ENCODE measurements at places on chromosomes 6 and 20.

DNA sequence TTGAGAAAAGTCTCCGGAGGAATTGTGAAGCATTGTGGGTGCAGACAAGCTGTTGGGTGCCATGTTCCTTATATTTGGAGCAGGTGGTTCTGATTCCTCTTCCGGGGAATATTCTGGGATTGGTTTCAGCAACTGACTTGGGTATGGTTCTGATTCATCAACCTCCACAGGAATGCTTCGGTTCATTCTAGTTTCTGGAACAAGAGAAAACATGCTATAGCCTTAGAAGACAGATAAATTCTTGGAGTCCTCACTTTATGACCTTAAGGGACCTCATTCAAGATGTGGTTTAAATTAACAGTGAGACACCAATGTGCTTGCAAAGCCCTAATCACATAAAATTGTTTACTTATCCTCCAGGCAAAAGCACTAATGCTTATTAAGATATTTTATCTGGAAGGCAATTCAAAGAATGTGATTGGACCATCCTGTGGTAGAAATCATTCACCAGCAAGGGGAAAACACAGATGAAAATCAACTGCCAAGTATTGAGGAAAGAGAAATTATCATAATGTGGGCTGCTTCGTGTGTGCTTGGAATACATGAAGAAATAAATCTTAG lies 13.7 kb downstream of the TRAF3IP2 start:
- no peak for DNase-seq

DNA sequence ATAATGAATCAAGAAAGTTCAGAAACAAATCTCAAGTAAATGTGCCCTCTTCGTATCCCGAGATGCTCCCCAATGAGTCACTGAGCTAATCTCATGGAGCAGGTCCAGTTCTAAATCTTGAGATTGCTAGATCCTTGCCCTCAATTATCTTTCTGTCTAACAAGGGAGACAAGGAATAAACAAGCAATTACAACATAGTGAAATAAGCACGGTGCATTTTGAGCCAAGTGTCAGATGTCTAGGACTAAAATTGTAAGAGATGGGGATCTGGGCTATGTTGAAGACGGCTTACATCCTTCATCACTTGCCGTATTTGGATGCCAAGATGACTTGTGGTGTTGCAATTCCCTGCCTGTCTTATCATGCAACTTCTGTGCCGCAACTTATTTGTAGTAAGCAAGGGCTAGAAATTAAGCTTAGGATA lies 56.5 kb upstream of the ADGRF1 start:
- no peak for DNase-seq

DNA sequence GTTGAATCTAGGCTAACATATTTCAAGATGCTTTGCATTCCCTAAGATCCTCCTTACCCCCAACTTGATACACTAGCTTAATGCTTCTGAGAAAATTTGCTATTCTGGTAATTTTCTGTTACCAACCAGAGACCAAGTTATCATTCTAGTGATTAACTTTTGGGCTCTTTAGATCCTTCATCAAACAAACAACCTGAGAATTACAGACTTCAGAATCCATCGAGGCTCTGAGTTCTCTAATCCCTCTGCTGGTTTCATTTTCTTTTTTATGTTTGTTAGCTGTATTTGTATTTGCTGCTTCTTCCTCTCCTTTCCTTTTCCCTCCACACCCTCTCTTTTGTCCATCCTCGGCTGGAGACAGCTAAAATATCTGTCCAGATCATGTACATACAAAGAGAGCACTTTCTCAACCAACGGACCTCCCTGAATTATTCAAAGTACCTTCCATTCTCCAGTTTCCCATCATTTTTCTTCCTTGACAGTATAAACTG lies 98.7 kb upstream of the RIPOR2 start:
- DNase-seq, result no peak

GRCh38 chr6:91751526-91751925 lies 1164.7 kb upstream of the MAP3K7 start:
- no peak for DNase-seq

- no peak for DNase-seq
Measured at GRCh38 chr20:20706285-20706684, 6.2 kb downstream of the RALGAPA2 start.

All from GM13977 (cell line).